Urothelium cell line (cell line): ENCODE measurements at places on chromosomes 3 and 15.

DNA sequence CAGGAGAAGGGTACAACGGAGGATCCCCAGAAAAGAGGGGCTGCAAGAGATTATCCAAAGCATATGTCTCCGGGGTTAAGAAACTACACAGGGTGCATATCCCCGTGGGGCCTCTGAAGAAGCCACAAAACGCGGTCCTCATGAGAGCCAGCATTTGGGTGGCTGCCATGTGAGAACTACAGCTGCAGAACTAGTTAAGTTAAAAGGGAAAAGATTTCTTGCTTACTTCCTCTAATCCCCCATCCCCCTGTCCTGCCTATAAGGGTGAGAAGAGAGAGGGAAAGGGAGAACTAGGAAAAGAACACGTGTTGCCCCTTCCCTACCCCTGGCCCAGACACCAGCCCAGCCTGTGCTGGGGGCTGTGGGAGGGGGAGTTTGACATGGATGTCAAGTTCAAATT lies 70.4 kb upstream of the PCSK6 start:
- no peak for DNase-seq

DNA sequence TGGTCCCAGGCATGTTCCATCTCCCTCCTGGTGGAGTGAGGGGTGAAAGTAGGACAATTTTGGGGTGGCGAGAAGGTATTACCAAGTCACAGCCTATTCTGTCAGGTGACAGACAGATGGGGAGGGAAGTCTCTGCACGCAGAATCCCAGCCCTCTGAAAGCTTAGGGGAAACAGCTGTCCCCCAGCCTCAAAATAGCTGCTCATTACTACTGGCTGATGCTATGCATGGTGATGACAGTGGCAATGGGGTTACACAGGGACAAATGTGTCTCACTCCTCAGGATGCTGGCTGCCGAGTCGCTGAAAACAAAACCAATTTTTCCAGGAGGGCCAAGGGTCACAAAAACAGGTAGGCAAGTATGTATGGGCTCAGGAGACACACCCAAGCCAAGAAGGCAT lies 68.8 kb upstream of the OXTR start:
- no peak for DNase-seq

GRCh38 chr15:61201322-61201721 lies 27.8 kb downstream of the RORA start:
- DNase-seq: no peak

GRCh38 chr15:73130830-73131229 lies 78.6 kb downstream of the NEO1 start:
- DNase-seq: no peak

- no peak for DNase-seq
Measured at GRCh38 chr3:98612996-98613517, 19.6 kb upstream of the CPOX start.

DNA sequence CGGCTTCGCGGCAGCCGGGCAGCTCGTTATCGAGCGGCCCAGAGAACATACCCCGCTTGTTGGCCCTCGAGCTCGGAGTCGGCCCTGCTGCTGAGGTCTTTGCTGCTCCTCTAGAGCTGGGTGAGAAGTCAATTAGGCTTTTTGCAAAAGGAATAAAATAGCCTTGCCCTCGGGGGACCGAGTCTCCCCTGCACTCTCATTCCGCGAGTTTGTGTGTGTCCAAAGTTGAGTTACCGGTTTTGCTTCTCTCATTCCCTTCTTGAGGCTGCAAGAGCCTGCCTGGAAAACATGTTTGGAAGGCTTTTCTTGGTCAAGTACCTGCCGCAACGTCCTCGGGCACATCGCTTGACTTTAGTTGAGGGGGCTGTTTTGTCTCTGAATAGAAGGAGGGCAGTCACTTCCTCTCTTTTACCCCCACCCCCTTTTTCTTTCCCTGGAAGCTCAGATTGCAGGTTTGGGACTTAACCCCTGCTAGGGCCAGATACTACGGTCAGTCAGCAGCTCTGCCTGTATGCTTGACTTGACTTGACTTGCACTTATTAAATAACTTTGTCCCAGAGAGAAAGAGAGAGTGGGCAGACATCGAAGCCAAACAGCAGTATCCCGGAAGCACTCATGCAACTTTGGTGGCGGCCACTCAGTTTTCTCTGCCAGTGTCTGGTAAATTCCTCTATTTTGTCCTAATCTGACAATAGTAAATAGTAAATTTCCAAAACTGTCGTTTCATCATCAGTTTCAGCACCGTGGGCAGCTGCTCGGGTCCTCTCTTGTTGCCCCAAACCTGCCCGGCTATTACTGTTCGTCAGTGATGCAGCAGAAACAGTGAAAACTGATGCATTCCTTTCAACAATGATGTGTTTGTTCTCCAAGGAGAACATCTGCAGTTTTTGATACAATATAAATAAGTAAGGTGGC lies 609 bp downstream of the RNF13 start:
- DNase-seq: peak; percentile 13

GRCh38 chr3:194758716-194759115 lies 73.0 kb downstream of the FAM43A start:
- DNase-seq: no peak

DNA sequence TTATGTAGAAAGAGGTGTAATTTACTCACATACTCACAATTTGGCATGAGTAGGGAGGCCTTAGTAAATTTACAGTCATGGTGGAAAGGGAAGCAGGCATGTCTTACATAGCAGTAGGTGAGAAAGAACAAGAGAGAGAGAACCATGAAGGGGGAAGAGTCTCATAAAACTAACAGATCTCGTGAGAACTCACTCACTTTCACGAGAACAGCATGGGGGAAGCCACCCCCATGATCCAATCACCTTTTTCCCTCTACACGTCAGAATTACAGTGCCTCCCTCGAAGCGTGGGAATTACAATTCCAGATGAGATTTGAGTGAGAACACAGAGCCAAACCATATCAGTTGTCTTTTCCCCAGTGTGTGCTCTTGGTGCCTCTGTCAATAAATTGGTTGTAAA lies 855.3 kb downstream of the TBL1XR1 start:
- no peak for DNase-seq

- DNase-seq: no peak
Measured at GRCh38 chr3:184558726-184559125, 2.9 kb upstream of the EPHB3 start.

GRCh38 chr15:101540480-101541239 lies 51.2 kb upstream of the PCSK6 start:
- no peak for DNase-seq

DNA sequence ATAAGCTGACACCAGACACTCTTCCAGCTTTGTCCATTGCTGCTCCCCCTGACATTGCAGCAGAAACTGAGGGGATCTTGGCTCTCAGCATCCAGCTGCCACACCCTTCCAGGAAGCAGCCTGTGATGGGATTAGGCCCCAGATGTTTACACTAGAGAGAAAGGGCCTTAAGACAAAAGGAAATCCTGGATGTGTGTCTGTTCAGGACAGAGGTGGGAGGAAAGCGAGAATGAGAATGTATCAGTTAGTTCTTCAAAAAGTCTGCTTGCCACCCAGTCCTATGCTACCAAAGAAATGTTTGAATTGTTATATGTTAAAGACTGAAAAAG lies 58.8 kb downstream of the HES1 start:
- DNase-seq: no peak

GRCh38 chr3:149969110-149969939 lies 1.4 kb downstream of the PFN2 start:
- peak; percentile 60 for DNase-seq

DNA sequence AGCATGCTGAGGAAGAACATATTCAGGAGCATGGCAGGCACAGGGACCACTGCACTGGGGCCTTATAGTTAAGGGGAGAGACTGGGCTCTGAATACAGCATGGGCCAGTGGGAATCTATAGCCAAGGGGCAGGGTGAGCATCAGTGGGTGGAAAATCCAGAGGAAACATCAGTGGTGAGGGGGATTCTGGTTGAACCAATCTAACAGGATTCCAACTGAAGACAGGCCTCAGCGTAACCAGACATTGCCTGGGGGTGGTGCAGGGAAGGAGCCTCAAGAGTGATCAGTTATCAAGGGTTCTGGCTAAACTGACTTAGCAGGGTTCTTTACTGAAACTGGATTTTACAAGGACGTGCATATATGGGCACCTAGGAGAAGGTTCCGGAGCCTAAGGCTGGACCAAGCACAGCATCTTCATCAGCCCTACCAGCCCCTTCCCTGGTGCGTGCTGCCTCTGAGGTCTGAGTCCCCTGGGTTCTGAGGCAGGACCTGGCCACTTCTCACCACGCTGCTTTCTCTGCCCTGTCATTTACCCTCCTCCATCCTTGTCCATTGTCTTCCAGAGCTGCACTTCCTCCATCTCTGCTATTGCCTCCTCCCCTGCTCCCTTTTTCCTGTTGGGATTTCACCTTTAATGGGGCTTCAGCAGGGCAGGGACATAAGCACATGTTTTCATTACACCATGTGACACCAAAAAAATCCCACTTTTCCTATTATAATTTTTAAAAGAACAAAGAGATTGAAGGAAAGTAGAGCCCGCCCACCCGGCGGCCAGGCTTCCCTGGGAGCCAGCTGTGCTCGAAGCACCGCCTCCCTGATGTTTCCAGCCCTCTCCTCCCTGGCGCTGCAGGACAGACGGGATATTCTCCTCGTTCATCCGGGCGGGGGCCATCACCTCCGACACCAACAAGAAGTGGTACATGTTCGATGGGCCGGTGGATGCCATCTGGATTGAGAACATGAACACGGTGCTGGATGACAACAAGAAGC lies 52.1 kb downstream of the DNAH1 start:
- DNase-seq: no peak

DNA sequence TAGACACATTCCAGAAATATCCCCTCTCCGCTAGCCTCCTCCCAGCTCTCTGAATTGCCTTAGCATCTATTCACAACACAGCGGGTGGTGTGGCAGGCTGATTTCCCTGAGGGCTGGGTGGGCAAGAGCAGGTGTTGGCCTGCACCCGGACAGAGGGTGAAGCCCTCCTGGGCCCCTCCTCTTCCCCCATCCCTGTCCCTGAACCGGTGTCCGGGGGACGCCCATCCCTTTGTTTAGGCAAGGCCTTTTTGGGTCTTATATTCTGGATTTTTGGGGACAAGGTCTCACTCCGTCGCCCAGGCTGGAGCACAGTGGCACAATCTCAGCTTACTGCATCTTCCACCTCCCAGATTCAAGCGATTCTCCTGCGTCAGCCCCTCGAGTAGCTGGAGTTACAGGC lies 55.2 kb upstream of the KLHL25 start:
- no peak for DNase-seq

GRCh38 chr3:101544161-101544850 lies 17.4 kb upstream of the TRMT10C start:
- no peak for DNase-seq

DNA sequence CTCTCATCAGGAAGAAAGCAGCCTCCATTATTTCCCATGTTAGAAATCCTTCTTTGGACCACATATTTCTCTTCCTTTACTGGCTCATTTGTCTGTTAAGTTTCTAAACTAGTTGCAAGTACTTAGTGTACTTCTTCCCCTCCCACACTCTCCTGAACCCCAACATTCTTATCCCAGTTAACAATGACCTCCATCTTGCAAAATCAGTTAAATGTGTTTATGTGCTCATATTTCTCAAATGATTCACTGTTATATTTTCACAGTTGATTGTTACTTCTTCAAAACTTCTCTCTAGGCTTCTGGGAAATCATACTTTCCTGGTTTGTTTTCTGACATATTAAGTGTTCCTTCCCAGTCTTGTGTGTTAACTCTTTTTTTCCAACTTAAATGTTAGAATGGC lies 856.9 kb downstream of the EPHA3 start:
- no peak for DNase-seq

DNA sequence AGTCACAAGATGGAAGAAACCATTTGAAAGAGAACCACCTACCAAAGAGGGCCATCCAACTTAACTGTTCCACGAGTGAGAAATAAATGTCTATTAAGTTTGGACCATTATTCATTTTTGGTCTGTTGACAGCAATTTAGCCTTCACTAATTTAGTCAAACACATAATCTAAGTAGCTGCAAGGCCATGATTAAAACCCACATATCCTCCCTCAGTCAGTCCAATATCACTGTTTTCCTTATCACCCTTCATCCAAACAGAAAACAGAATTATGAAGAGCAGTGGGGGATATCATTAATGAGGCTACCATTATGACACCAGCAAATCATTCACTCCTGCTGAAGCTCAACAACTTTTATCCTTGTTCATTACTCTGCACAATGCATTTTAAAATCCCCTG lies 52.0 kb downstream of the PIK3CB start:
- DNase-seq: no peak

- DNase-seq: no peak
Measured at GRCh38 chr3:152197451-152197850, 71.3 kb upstream of the MBNL1 start.

DNA sequence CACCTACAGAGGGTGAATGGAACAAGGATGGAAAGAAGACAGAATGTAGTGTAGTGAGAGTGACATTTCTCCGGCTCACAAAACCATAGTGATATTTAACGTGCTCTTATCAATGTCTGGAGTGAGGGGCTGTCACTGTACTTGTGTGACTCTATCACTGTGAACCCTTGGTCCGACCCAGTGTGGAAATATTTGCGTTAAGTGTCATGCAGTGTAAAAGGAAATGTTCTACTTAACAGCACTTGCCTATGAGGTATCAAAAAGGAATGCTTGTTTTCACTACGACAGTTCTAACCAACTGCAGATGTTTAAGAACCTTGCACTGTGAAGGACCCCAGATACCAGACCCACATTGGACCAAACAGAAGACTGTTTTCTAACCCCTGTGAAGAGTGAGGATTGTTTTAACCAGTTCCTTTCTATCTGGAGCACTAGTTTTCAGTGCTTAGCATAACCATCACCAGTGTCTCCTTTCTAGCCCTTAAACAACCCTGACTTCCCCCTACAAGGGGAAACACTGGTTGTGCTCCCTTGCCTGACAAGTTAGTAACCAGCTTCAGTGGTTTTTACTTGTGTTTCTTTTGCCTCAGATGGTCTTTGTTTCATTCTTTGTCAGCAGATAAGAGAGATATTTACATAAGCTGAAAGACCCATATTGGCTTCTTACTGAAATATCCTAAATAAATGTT lies 144.7 kb upstream of the ABHD17C start:
- peak; percentile 47 for DNase-seq

DNA sequence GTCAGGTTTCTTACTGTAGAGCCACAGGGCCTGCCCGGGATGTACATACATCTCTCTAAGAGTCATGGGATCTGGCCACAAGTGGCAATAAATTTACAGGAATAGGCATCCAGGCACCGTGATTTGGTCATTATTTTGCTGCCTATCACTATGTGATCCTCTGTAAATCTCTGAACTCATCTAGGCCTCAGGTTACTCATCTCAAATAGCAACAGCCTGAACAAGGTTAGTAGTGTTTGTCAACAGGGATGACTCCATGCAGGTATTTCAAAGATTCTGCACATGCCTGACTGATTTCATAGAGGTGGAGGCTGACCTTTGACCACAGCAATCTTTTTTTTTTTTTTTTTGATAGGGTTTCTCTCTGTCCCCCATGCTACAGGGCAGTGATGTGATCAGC lies 88.8 kb upstream of the TBL1XR1 start:
- peak; percentile 27 for DNase-seq
